NCI-H2029 treated with DMSO at 0.1 percent for 48 hours (cell line): ENCODE measurements at places on chromosomes 3 and 15.

DNA sequence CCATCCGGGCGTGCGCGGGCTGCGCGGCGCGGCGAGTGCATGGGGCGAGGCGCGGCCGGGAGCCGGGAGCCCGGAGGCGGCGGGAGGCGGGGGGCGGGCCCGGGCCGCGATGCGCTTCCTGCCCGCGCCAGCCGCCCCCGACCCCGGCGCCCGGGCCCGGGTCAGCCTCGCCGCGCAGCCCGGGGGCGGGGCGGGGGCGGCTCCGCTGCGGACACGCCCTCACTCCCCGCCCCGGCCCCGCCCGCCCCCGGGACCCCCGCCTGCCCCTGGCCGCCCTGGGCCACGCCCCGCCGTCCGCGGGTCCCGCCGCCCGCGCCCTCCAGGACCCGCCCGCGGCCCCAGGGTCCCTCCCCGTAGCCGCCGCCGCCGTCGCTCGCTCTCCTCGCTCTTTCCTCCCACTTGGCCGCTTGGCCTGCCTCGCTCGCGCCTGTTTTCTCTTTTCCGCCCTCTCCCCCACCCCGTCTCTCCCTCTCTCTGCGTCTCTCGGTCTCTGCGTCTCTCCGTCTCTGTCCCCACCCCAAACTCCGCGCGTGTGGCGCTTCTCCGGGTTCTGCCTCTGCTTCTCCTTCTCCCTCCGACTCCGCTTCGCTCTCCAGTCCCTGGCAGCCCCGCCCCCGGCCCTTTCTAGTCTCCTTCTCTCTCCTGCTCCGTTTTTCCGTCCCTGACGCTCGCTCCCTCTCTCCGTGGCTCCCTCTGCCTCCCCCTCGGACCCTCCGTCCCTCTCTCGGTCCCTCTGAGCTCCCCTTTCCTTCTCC is at the start of gene PLXND1:
Gene PLXND1, minus strand, starts transcription at position 41 of the 755 bp plus-strand sequence. Its CDS starts 37 bp downstream, at position 4.
- no peak for DNase-seq

DNA sequence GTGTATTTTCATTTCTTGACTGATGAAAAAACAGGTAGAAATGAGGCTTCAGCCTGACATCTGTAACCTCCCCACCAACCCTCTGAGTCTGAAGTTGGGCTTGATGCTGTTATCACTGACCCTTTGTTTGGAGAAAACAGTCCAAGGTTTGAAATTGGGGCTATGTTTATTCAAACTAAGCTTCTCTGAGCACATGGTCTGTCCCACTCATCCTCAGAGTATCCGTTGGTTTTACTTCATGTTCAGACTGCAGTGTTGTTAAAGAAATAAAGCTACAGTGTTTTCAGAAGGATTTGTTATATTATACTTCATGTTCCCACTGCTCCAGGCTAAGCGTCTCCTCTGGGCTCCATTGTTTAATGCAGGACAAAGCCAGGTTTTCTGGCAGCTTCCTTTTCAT is 6.0 kb downstream of the MAPKBP1 start:
- no peak for DNase-seq

- DNase-seq: no peak
Observed at GRCh38 chr3:27324686-27325085, 44.5 kb downstream of the NEK10 start.

DNA sequence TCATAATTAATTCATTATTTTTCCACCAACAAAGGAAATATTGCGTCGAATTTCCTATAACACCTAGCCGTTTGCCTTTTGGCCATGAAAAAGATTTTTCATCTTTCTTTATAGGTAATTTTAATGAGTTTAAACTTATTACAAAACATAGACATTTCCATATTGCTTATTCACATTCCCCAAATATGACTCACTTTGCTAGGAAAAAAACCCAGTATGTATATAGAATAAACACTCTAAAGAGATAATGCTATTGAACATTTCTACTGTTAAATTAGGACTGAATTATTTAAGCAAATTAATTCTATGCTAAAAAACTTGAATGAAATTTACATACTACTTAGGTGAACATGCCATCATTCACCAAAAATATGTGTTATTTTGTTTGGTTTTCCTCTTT is 16.2 kb downstream of the ZPLD1 start:
- no peak for DNase-seq

GRCh38 chr3:38084334-38085310 is 45.6 kb downstream of the DLEC1 start:
- no peak for DNase-seq

DNA sequence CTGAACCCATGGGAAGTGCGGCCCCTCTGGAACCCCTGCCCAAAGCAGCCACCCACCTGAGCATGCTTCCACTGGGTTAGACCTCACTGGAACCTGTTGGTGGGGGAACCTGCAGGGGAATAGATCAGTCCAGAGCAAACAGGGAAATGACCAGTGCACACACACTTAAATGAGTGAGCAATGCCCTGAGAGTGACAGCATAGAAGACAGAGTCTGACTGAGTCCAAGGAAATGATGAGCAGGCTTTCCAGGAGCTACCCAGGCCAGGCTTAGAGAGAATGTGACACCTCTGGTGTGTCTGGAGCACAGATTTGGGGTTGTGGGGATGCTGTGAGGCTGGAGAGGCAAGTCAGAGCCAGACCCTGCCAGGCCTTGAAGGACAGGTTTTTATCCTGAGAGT is 28.5 kb downstream of the PLA1A start:
- DNase-seq: no peak

DNA sequence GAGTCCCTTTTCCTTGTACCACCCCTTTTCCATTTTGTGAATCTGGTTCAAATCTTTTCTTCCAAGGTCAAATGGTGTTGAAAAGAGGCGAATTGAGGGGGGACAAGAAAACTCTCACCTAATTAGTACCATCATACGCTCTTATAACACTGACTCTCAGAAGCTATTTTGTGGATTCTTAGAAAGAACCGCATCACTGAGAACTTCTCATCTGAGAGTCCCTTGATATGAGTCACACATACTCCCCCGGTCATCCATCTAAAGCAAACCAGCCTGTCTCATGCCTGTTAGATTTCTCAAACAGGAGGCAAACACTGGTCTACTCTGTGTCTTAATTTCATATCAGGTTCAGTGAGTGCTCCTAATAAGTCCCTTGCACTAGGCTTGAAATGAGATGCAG is 76.5 kb upstream of the SPRED1 start:
- DNase-seq: no peak

GRCh38 chr3:181952221-181952620 is 240.5 kb downstream of the SOX2 start:
- DNase-seq: no peak

GRCh38 chr3:196166741-196167140 is 44.5 kb downstream of the ZDHHC19 start:
- DNase-seq: no peak

- peak; percentile 94 for DNase-seq
Observed at GRCh38 chr3:10224794-10225665, 23.2 kb upstream of the TATDN2 start.

DNA sequence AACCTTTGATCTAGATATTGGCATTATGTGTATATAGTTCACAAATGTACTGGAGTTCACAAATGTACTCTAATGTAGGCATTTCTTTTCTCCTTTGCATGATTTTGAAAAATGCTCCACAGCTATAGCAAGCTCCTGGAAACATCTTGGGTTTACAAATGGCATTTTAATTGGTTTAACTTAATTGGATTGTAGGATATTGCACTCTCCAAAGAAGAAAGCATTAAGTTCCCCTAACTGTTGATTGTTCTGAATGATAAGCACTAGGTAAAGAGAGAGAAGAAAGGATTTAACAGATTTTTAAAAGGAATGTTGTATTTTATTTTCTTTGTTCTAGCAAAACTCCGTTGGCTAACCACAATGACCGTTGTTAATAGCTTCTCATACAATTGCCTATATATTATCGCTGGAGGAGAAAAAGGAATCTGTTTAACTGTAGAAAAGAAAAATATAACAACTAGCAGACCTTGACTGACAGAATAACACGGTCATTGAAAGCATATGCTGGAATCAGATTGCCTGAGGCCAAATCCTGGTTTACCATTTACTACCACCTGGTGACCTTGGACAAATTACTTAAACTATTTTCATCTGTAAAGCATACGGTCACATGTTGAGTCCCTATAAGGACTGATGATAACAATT is 170.8 kb downstream of the PEX5L start:
- DNase-seq: no peak
